ENCODE measurements at places on chromosomes 16 and 17. TPM values are rescaled to one million over a fixed set of nuclear protein-coding genes. Genes with fewer than 3 reads are reported as not detected.

Gene ACSM5
- total RNA-seq, result 3.6 TPM

Gene TMEM238L
- total RNA-seq, result not detected

Gene LGALS9B
- not detected for total RNA-seq

Gene CCL17
- not detected for total RNA-seq

Gene PHOSPHO1
- total RNA-seq, result 0.13 TPM

Gene C16orf86
- 4.6 TPM for total RNA-seq

Gene ITGB3
- total RNA-seq, result 4.5 TPM

Gene RHBDL1
- total RNA-seq, result 0.80 TPM

Gene KRT20
- total RNA-seq, result not detected

Gene OSGIN1
- total RNA-seq, result 5.8 TPM

Gene KRTAP9-4
- total RNA-seq, result not detected

Gene SPN
- total RNA-seq, result not detected

Gene SULT1A1
- 7.1 TPM for total RNA-seq

Gene CES5A
- not detected for total RNA-seq

Gene GAST
- total RNA-seq, result not detected

Gene FAM171A2
- 9.6 TPM for total RNA-seq

Gene NPIPB6
- total RNA-seq, result not detected

Gene CSF3
- total RNA-seq, result 6.7 TPM

Gene ZSCAN10
- not detected for total RNA-seq

Gene MYL4
- 0.69 TPM for total RNA-seq

Gene ALOX12B
- total RNA-seq, result not detected

Gene PPM1E
- under 0.01 TPM for total RNA-seq

Gene TMEM114
- total RNA-seq, result not detected

Gene EPX
- total RNA-seq, result not detected

Gene SAMD14
- 1.6 TPM for total RNA-seq

Gene CLEC3A
- total RNA-seq, result not detected

Gene FZD2
- total RNA-seq, result 21.2 TPM

Gene PHF12
- total RNA-seq, result 29.0 TPM

Gene CNTNAP4
- total RNA-seq, result not detected

Gene SMIM22
- total RNA-seq, result not detected

Gene ITGAX
- not detected for total RNA-seq

Gene G6PC1
- not detected for total RNA-seq

Gene SRCIN1
- total RNA-seq, result not detected

Gene C16orf92
- total RNA-seq, result not detected

Gene GUCY2D
- not detected for total RNA-seq

Gene ODAD4
- total RNA-seq, result 0.19 TPM

Gene TNFRSF13B
- total RNA-seq, result not detected

Gene ARL2BP
- 76.1 TPM for total RNA-seq

Gene MYL11
- total RNA-seq, result 7.2 TPM

Gene HASPIN
- total RNA-seq, result 17.0 TPM
